Amniotic stem cell (primary cell): ENCODE measurements at places on chromosomes 12 and 14.

GRCh38 chr14:52873694-52874093 lies 77.2 kb downstream of the FERMT2 start:
- DNase-seq = no peak

- no peak for DNase-seq
Measured at GRCh38 chr12:42261708-42262107, 23.7 kb upstream of the YAF2 start.

DNA sequence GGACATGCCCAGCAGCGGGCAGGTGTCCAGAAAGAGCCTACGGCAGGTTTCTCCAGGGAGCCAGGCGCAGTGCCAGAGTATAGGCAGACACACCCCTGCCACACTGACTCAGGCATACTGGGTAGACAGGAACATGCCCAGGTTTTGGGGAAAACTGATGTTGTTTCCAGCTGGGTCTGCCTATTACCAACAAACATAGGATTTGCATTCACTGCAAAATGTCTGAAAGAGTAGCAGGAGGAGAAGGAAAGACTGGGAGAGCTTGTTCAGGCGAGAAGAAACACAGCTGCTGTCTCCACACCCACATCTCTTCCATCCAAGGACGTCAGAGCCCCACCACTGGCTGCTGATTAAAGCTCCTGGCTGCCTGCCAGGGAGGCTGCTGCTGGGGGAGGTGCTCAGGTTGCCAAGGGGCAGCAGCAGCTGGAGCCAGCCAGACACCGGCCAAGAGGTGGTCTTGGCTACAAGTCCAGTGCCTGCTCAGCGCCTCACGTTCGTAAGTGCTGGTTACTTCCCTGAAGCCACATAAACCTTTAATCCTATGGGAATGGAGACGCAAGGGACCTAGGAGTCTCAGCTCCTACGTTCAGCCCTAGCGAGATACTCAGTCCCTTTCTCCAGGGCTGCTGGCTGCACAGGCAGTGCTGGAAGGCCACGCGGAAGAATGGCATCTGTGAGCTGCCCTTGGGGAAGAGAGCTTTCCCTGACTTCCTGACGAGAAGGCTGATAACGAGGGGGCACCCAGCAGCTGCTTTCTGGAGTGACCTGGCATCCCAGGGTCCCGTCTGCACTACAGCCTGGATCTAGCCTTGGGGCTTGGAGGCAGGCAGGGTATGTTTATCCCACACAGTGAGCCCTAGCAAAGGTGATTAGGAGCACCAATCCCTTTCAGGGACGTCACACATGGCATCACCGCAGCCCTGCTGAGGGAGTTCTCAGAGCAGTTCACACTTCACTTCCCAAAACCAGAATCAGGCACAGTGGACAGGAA lies 58.1 kb downstream of the PLEKHG3 start:
- peak; percentile 55 for DNase-seq

GRCh38 chr14:69614592-69614991 lies 3.2 kb downstream of the SUSD6 start:
- no peak for DNase-seq

DNA sequence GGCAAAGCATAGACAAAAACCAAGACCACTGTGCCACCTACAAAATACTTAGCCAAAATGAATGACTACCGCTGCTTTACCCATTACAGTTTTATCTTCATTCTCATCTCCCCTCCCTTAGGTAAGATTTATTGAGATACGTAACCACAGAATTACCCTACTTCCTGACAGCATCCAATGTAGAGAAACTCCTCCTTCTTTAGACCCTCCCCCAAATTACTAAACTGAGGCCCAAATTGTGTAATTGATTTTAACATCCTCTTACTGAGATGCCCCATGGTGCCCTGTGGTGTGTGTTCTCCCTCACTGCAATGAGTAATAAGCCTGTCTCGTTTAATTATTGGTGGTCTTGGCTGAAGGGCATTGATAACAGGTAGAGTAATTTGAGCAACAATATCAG lies 19.1 kb downstream of the VRK1 start:
- DNase-seq = no peak

DNA sequence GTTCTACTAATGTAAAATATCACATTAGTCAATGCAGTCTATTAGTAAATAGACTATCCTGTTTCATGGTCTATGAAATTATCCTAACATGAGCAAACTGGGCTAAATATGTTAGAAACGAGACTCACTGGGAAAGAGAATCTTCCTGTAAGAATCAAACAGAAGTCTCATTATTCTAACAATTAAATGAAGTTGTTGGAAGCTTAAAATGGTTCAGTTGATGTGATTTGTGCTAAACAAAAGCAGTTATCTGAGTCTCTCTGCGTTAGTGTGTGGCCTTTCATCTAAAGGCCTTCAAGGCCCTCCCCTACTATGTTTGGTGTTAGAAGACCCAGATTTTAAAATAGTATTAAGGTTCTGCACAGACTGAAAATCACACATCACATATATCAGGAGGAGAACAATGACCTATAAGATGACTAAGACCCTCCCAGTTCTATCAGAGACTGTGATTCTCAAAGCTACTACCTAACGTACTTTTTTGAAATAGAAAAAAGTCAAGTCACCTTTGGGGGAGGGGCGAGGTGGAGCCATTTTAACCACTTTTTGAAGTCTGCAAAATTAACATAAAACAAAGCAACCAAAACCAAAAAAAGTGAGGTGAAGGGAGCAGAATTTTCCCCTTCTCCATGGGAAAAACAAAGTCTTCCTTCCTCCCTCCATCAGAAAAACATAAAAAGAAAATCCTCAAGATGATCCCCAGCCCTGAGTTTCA lies 82.3 kb downstream of the DENND5B start:
- DNase-seq = no peak

DNA sequence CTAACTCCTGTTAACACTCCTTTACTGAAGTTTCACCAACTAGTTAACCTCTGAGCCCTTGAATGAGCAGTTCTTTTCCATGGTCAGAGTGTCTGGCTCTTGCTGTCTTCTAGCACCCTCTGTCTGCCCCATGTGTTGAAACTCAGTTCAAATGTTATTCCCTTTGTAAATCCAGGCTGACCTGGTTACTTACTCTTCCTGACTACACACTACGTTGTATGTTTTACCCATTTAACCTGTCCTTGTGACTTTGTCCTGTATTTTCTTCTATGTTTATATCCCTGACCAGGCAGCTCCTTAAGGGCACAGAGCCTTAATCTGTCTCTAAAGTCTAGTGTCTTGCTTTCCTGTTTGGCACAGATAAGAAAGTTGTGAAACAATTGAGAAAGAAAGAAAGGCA lies 389.0 kb upstream of the RPL10L start:
- no peak for DNase-seq

DNA sequence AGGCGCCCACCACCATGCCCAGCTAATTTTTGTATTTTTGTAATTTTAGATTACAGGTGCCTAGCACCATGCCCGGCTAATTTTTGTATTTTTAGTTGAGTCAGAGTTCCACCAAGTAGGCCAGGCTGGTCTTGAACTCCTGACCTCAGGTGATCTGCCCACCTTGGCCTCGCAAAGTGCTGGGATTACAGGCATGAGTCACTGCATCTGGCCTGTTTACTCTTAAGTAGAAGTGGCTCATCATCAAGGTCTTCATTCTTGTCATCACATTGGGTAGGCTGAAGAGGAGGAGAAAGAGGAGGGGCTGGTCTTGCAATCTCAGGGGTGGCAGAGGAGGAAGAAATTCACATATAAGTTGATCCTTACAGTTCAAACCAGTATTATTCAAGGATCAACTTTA lies 152.4 kb upstream of the ATP2B1 start:
- DNase-seq = no peak

GRCh38 chr14:32457213-32457920 lies 128.3 kb downstream of the AKAP6 start:
- peak; percentile 47 for DNase-seq

DNA sequence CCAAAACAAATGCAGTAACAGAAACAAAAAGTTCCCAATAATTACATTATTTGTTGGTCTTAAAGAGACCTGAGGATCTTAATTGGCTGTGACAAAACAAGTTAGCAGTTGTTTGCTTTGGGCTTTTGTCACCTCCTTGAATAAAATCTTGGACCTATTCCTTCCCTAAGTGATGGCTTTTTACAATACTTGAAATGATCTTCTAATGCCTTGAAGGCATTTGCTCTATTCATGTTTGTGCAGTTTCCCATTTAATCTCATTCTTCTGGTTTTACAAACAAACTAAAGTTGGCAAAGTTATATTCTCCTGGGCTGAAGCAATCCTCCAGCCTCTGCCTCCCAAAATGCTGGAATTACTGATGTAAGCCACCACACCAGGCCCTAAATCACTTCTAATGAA lies 98.8 kb downstream of the OSBPL8 start:
- DNase-seq = no peak

DNA sequence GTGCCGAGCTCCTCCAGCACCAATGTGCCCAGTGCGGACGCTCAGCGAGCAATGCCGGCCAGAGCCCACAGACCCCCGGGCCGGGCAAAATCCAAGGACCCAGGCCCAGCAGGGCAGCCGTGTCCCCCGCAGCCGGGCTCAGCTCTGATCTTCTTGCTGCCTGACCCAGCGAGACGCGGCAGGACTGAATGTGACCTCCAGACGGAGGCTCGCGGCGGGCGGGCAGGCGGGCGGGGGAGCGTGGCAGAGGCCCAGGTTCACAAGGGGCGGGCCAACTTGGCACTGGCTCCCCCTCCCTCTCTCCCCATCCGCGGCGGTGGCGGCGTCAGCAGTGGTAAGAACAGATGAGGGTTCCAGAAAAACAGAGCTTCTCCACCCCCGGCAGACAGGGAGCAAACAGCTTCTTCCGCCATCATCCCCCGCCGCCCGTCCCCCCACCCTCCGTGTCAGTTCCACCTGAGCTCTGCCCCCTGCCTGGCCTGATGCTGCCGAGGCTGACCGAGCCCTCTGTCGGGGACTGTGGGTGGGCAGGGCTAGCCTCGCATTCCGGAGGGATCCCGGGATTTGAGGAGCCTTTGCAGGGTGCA lies 94.3 kb downstream of the RFLNA start:
- DNase-seq = no peak

DNA sequence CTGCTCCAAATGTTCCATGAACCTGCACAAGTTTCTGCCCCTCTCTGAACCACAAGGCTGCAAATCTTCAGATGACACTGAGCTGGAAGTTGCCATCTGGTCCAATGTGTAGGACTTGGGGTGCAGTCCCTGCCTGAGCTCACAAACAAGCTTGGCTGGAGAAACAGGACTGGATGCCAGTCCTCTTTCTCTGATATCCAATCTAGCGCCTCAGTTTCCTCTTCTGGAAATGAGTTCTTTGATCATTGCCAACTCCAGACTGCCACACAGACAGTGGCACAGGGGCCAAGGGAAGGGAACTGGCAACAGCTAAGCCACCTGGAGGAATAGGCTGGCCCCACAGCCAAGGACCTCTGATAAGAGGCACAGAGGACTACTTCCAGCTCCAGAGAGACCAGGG lies 15.5 kb downstream of the CMKLR1 start:
- DNase-seq = no peak

DNA sequence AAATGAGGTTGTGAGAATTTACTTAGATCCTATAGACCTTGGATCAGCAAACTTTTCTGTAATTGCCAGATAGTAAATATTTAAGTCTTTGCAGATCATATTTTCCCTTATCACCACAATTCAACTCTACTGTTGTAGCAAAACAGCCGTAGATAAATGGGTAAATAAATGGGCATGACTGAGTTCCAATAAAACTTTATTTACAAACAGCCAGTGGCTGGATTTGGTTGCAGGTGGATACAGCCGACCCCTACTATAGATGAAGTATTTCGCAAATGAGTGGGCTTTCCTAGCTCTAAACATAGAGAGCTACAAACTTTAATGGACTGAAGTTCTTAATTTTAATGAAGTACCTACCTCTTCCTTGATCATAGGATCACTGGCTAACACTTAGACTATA lies 100.7 kb downstream of the GPATCH2L start:
- DNase-seq = no peak

GRCh38 chr14:73457041-73457923 lies 1.1 kb downstream of the NUMB start:
- DNase-seq = peak; percentile 41

- DNase-seq = no peak
Measured at GRCh38 chr12:3644104-3644503, 108.8 kb downstream of the CRACR2A start.

DNA sequence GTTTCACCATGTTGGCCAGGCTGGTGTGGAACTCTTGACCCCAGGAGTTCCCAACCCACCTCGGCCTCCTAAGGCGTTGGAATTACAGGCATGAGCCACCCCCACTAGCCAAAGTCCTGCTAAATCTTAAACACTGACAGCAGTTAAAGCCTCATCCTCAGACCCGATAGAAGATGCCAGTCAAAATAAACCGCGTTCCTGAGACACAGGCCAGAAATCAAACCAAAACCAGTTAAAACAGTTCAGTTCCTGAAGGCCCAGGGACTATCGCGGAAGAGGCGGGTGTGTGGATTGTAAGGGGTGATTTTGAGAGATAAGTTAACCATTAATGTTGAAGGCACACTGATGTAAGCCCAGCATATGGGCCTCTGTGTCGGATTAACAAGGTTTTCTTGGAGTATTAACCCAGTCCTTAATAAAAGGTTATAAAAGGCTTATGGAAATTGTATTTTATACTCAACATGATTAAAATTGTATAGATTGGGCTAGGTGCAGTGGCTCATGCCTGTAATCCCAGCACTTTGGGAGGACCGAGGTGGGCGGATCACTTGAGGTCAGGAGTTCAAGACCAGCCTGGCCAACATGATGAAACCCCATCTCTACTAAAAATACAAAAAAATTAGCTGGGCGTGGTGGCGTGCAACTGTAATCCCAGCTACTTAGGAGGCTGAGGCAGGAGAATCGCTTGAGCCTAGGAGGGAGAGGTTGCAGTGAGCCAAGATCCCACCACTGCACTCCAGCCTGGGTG lies 18.7 kb upstream of the CDCA4 start:
- no peak for DNase-seq

DNA sequence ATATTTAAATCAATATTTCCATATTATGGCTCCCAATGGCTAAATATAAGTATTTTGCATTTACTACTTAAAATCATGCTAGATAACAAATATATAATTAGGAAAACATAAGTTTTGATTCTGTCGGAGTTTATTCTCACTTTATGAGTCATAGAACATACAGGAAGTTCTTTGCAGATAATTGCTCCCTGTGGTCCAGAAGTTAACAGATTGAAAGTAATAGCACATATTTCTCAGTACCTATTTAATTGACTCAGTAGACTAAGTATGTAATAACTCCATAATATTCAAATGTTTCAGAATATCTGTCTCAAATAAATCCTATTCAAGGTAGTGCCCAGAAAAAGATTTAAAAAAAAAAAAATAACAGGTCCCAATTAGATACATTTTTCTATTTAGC lies 806.0 kb upstream of the ATXN7L3B start:
- no peak for DNase-seq

DNA sequence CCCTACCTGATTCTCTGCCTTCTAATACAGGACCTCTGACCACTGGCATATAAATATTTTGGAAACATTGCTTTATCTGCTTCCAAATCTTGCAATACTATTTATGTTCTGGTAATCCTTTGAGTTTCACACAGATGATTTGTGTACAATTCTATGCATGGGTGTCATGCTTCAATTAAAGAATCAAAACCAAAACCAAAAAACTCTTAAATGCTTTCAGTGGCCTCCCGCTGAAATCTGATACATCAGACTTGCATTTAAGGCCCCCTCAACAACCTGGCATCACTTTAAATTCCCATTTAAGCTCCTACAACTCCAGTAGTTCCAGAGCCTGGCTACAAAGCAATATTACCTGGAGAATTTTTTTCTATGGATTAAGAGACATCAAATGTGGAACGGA lies 221.7 kb upstream of the NAV3 start:
- no peak for DNase-seq

GRCh38 chr14:90697577-90698206 lies 118.5 kb downstream of the TTC7B start:
- DNase-seq = peak; percentile 59
